ENCODE measurements at places on chromosomes 11 and 22.
A peak's percentile ranks its signal among the peaks of the same experiment; 100 is the strongest.

DNA sequence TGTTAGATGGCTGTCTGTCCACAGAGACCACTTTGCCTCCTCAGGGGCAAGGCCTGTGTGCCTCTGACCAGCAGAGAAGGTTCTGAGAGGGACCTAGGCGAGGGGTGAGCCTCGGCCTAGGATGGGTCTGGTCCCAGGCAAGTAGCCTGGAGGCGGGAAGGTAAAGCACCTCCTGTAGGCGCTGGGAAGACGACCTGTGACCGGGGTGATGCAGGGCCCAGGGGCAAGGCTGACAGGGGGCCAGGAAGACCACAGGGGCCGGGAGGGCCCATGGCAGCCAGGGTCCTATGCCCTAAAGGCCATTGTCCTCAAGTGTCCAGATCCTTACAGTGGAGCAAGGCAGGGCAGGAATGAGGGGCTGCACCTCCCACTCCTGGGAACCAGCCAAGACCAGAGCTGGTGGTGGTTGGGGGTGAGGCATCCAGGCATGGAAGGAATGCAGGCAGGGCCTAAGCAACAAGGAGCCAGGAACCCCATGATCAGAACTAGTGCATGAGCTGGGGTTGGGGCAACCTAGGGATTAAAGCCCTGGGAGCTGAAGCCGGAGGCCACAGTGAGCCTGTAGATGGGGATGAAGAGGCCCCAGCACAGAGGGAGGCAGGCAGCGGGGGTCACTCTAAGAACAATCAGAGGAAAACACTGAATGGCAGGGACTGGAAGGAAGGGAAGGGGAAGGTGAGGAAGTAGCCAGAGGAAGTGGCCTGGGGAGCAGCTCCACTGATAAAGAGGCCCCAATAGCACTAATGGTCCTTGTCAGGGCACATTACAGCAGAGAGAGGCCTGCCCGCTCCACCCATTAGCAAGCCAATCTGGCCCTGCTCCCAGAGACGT, 32.9 kb upstream of the KLHL35 start:
- DNase-seq, result no peak

GRCh38 chr11:102921587-102922220, 33.8 kb downstream of the MMP13 start:
- no peak for DNase-seq

DNA sequence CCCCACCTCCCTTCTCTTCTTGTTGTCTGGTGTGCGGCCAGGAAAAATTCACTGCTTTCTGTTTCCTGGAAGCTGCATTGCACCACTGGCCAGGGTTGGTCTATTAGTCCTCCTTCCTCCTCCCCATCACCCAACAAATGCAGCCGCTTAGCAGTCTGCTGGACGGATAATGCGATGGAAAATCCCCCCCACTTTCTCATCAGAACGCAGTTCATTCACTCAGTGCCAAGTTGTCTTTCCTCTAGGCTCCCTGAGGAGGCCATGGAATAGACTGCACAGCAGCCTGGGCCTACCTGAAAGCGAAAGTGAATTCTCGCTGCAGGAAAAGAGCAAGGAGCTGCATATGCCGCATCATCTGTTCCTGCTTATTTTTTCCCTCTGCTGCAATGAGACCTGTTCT, 513.6 kb downstream of the METTL15 start:
- no peak for DNase-seq

DNA sequence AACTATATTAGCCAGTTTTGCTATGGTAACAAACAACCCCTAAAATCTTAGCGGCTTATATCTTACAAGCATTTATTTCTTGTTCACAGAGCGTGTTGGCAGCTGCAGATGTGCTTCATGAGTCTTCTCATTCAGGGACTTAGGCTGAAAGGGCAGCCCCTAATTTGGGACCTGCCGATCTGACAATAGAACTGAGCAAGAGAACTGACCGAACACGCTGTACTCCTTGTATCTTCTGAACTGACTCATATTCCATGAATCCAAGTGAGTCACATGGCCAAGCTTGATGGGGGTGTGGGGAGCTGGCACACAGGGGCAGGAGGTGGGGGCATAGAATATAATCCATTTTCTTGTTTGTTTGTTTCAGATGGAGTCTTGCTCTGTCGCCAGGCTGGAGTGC, 481.7 kb upstream of the CADM1 start:
- DNase-seq, result no peak

GRCh38 chr11:124672536-124673215, 863 bp downstream of the SIAE start:
- no peak for DNase-seq

GRCh38 chr11:97354026-97354425, 964.2 kb downstream of the JRKL start:
- no peak for DNase-seq

- no peak for DNase-seq
Measured at GRCh38 chr11:16402654-16403447, 46.5 kb upstream of the SOX6 start.

DNA sequence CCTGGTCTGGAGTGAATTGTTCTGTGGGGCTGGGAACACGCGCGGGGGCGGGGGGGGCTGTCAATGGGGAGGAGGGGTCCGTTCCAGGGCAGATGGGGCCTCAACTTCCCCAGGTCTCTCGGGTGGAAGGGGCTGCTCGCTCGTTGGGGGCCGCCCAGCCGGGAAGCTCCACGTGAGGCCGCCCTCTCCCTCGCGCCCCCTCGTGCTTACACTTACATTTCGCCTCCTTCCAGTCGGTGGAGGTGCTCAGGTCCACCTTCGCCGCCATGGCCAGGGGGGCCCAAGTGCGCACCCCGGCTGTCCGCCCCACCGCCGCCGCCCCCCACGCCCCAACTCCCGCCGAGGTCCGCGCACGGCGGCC, 452 bp downstream of the MACROD1 start:
- DNase-seq, result peak; percentile 32

GRCh38 chr22:50293441-50294318, 13.8 kb downstream of the PLXNB2 start:
- no peak for DNase-seq

DNA sequence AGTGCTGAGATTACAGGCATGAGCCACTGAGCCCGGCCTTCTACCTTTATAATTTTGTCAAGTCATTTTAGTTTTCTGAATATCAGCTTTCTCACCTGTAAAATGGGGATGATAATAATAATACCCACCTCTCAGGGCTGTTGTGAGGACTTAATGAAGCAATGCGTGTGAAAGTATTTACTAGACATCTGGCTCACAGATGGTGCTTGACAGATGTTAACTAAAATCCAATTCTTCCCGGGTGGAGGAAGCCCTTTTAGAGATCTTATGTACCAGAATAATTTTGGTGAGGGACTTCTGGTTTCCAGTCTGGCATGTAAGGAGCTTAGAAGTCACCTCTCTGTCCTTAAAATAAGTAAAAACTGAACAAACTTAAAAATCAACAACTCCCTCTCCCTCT, 43.7 kb upstream of the NUP160 start:
- no peak for DNase-seq

DNA sequence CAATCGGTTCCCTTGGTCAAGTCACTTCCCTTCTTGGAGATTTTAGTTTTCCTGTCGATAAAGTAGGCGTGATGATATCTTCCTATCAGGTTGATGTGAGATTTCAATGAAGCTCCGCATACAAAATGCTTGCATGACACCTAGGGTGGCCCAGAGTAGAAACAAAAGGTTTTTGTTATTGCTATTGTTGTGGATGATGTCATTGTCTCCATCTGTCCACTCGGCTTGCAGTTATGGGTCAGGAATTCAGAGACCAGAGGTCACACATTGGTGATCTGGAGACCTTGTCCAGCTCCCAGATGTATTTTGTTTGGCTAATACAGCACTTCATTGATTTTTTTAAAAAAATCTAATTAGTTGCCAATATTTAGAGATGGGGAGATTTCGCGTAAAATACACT, 382.1 kb downstream of the MN1 start:
- DNase-seq, result no peak

- DNase-seq, result no peak
Measured at GRCh38 chr11:78607696-78608095, 33.0 kb upstream of the NARS2 start.

DNA sequence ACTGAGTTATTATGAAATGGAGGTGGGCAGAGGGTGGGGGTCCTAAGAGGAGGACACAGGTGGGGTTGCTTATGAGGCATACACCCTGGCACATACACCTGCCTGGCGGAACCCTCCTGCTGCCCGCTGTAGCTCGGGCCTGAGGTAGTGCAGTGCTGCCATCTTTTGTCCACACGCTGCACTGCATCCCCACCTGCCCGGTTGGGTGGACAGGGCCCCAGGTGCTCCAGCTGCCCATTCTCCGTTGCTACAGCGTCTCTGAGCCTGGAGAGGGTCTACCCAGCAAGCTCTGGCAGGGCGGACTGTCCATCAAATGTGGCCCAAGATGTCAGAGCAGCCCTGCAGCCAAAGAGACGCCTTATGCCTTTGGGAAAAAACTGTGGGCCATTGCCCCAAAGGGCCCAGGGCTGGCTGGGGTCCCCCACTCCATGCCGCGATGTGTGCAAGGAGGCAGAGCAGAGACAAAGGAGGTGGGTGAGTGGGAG, 131.2 kb downstream of the BUD13 start:
- DNase-seq, result no peak

DNA sequence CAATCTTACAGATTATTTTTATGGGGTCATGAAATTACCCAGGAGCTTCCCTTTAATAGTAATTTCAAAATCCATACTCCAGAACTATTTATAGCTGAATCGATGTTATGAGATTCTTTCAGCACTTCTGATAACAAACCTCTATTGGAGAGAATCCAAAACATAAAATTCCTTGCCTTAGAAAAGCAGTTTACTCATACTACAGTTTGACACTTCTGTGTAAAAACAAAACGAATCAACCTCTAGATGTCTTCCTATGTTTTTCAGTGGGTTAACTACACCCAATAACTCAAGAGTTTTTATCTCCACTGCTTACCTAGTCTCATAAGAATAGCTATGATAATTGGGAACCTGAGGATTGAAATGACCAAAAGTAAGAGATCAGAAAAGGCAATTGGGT, 35.6 kb downstream of the KIF18A start:
- DNase-seq, result no peak

DNA sequence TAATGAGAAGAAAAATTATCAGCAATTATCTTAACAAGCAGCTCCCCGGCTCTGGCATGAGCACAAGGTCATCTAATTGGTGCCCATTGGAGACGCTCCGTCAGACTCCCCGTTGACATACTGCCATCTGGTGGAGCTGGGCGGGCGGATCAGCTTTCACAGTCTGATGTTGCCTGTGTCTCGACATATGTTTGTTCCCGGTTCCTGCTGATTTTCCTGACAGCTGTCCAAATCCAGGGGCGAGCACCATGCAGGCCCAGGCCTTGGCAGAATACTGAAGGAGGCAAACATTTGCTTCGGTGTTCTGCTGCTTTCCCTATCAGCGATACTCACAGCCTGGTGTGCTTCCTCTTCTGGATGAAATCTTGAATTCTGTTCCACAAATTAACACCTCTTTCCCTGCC, 43.8 kb upstream of the BARX2 start:
- peak; percentile 63 for DNase-seq

DNA sequence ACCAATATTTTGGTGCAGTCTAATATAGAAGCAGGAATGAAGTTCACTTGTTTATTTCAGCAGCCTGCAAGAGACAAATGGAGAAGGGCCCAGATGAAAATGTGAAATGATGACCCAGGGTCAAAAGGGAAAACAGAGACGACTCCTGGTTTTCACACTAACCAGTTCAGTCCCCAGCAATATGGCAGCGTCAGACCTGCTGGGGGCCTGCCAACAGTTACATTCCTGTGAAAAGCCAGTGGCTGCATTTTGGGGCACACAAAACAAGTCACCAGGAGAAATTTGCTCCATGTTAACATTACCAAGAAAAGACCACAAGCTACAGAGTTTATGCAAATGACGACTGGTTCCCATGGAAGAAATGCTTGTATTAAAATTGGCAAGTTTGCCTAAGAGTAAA, 80.2 kb downstream of the CCDC34 start:
- DNase-seq, result no peak

GRCh38 chr22:49513358-49513851, 314.3 kb downstream of the BRD1 start:
- no peak for DNase-seq

DNA sequence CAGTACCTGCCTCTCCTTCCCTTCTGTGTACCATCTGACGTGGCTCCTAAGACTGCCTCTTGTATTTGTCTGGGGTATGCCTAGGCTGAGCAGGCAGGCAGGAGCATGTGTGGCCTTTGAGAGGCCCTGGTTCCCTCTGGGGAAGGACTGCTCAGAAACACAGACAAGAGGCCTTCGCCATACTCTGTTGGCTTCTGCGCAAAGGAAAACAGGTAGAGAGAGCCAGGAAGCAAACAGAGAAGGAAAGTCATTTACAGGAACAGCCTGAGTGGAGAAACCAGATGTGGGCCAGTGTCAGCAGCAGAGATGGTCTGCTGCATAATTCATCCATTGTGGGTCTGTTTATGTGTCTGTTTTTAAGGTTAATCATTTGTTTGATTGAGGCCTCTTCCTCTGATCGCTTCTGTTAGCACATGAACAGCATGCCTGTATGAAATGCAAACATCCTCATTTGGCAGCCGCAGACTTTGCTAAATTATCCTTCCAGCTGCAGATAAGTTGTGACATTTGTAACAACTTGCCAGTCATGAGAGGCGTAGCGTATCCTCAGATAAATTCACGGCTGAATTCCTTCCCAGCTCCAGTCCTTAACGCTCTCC, 119.4 kb downstream of the GALNT18 start:
- DNase-seq, result no peak

DNA sequence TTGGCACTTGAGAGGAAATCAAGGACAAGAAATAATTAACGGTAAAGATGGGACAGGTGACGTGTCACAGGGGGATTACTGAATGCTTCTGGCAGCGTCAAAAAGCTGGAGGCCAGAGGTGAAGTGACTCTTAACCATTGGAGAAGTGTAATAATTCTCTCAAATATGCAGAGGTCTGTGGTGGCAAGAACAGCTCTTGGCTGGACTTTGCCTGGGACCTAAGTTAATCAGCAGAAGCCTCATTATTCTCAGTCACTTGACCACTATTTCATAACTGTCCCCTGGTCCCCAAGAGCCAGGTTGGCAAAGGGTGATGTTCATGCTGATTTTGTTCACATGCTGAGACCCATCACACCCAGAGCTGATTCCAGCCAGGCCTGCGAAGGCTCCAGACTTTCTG, 72.9 kb downstream of the TIMP3 start:
- no peak for DNase-seq

- no peak for DNase-seq
Measured at GRCh38 chr11:64287676-64288352, 2.2 kb downstream of the GPR137 start.

GRCh38 chr11:132838627-132839026, 693.7 kb downstream of the OPCML start:
- DNase-seq, result no peak

GRCh38 chr22:47065756-47066615, 303.5 kb downstream of the TBC1D22A start:
- DNase-seq, result no peak

DNA sequence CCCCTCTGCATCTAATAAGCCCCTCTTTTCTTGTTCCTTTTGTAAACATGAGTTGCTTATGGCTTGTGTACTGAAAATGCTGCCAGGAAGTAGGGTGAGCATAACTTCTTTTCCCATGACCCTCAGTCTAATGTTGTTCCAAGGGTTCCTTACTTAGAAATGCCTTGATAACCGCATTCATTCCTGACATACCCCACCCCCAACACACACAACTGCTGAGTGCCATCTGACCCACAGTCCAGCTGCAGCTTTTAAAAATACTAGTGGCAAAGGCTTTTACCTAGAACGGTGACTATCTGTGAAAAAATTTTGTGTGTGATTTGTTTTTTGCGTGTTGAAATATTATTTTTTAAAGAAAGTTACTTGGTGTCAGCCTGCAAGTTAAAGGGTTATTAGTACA, 52.6 kb downstream of the ARHGAP42 start:
- DNase-seq, result no peak
